ENCODE measurements at places on chromosomes 13 and 19. TPM values are rescaled to one million over a fixed set of nuclear protein-coding genes. Genes with fewer than 3 reads are reported as not detected.

LYPD5 gene
- total RNA-seq = not detected

SIGLEC10 gene
- not detected for total RNA-seq

- DNase-seq = no peak
- no peak overlapping the region for H3K4me3 ChIP-seq
- no peaks in the 10 kb centered on the region for H3K36me3 ChIP-seq
- H3K27me3 ChIP-seq = peaks cover 17% of the 10 kb centered on the region
- no peak overlapping the region for H3K27ac ChIP-seq
These were observed 52.9 kb upstream of the GPR12 start for GRCh38 chr13:26813321-26813979.

DNA sequence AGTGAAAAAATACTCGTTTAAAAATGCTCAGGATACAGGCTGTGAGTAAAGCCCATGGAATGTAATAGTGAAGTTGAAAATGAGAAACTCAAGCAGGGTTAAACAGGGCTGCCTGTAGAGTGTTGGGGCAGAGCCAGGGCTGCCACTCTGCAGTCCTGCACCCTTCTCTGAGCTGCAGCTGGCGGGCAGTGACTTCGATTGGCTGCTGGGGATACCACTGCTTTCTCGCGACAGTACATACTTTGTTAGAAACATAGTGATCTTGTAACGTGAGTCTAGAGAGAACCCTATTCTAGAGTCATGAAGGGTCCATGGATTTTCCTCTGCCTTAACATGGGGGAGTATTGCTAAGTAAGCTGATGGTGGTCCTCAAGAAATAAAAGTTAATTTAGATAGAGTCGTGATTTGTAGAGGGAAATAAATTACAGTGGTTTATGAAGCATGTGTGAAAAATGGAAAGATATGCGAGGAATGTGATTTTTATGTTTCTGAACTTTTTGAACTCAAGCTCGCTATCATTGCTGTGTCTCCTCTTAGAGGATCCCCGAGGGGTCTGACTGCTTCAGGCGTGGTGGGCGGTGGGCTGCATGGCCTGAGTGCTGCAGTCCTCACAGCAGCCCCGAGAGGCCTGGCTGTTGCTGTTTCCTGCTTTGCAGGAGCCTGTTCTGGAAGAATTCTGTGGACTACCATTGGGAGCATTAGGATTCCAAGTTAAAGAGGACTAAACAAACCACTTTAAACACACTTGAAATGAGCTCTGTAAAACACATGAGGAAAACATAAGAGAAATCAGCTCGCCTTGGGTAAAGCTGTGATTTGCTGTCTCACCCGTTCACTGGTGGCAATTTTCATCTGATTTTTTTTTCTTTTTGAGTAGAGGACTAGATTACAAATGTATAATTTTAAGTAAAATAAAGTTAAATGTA is 95.7 kb downstream of the ARHGEF7 start:
- DNase-seq = peak; percentile 91
- peak overlapping the region; percentile 68 for H3K4me3 ChIP-seq
- H3K27me3 ChIP-seq = no peaks in the 10 kb centered on the region
- peaks cover 84% of the 10 kb centered on the region for H3K4me1 ChIP-seq

- H3K4me1 ChIP-seq = peaks cover 11% of the 10 kb centered on the region
- H3K27me3 ChIP-seq = peaks cover 41% of the 10 kb centered on the region
- H3K36me3 ChIP-seq = no peaks in the 10 kb centered on the region
- DNase-seq = no peak
These were observed 793 bp downstream of the LRFN1 start for GRCh38 chr19:39319892-39320248.

- H3K4me3 ChIP-seq = no peak overlapping the region
- no peak overlapping the region for H3K27ac ChIP-seq
- H3K4me1 ChIP-seq = peaks cover 30% of the 10 kb centered on the region
These were observed 18.3 kb downstream of the ZNF611 start for GRCh38 chr19:52716522-52716921.

DNA sequence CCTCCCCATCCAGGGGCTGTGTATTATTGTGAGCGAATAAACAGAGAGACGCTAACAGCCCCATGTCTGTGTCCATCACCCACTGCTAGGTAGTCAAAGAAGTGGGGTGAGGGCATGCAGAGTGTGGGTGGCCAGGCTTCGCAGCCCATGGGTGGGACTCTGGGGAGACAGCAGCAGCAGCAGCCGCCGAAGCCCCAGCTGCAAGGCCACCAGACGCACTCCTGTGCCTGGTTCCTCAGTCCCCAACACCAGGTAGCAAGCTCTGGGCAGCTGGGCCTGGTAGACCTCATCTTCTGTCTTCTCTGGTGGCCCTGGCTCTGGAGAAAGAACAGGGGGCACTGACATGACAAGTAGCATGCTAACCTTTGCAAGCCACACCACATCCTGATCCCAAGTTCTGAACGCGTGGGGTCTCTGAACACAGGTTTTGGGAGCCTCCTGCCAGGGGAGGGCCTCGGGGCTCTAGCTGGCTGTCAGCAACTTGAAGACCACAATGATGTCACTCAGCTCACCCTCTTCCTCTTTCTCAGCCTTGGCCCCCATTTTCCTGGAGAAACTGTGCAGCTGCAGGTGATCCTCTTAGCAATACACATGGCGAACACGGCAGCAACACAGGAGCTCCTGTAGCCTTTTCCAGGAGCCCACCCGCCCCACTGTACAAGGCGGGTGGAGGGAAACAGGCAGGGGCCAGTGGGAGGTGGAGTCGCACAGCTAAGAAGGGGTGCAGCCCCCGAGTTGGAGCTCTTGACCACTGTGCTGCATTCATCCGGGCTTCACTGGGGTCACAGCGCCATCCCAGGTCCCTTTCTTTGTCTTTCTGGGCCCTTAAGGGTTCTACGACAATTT is 5.8 kb downstream of the FUZ start:
- peaks cover 15% of the 10 kb centered on the region for H3K36me3 ChIP-seq
- H3K27me3 ChIP-seq = no peaks in the 10 kb centered on the region
- H3K4me1 ChIP-seq = peaks cover 11% of the 10 kb centered on the region
- peak overlapping the region; percentile 18 for H3K27ac ChIP-seq

DNA sequence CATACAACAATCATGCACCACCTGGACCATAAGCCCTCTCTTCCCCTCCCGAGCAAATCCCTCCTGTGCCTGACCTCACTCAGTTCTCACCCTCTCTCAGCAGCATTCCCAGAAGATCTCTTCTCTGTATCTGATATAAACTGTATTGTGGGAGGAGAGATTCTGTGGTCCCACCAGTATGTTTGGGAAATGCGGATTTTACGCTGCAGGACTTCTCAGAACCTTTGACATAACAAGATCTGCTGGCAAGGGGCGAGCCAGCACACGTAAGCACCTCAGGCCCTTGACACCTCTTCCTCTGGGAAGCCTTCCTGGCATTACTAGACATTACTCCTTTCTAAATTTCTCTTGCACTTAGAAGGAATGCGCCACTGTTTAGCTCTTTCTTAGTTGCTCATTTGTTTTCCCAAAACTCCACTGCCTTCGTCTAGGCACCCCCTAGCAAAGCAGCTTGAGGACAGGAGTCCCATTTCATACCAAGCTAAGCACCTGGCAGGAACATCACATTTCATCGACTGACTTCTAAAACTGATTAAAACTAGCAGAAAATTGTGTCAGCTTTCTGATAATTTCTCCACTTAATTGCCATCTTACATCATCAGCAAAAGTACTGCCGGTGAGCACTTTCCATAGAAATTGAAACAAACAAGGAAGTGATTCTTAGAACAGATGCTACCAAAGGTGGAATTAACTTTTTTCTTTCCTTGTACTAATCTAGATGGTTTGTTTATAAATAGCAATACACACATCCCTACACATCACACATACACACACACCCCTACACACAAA is 63.2 kb downstream of the CCDC70 start:
- H3K27me3 ChIP-seq = no peaks in the 10 kb centered on the region
- no peak for DNase-seq

DNA sequence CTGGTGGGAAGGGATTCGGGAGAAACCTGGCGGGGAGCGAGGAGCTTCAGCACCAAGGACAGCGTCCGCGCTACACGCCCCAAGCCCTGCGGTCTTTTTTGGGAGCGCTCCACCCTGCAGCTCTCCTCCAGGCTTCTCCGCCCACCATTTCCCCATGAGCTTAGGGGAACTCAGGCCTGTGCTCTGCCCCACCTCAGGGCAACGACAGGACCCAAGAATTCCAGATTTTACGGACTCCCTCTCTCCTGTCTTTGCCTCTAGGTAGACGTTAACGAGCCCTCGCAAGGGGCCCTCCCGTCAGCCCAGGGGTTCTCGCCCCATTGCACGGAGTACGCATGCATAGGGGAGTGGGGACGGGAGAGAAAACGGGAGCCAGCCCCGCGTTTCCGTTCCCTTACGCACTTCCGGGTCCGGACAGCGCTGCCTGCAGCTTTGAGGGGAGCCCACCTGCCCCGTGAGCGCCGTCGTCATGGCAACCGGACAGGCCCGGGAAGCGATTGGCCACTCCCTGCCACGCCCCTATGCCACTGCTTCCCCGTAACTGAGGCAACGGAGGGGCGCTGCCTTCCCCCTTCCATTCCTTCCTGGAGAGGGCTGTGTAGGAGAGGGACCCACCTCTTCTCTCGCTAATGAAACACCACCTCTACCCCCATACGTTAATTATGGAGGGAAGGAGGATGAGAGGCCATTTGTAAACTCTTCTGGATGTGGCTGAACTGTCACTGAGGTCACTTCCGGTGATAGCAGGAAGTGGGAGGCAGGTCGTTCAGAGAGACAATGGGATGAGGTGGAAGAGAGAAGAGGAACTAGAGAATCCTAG is 20.8 kb downstream of the NOVA2 start:
- peaks cover 16% of the 10 kb centered on the region for H3K27me3 ChIP-seq
- DNase-seq = no peak
- no peak overlapping the region for H3K27ac ChIP-seq

DNA sequence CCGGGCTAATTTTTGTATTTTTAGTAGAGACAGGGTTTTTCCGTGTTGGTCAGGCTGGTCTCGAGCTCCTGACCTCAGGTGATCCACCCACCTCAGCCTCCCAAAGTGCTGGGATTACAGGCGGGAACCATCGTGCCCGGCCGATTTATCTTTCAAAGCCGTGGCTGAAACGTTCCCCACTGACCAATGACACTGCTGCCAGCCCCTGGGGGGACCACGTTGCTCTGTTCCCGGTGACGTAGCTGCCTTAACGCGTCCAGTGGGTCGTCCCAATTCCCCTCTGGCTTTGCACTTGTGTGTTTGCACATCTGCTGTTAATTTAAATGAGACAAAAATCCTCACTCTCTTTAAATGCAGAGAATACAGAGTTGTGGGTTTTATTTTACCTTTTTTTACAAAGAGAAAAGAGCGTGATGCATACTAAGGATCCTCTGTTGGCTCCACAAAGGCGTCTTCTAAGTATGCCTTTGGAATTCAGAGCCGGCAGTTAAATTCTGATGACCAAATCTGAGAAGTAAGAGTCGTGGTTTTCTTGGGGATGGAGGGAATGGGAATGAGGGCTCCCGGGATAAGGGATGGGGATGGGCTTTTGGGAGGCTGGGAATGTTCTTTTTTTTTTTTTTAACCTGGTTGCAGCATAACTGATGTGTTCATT is 18.6 kb upstream of the LMTK3 start:
- peaks cover 10% of the 10 kb centered on the region for H3K27me3 ChIP-seq
- H3K27ac ChIP-seq = no peak overlapping the region
- no peak for DNase-seq
- no peaks in the 10 kb centered on the region for H3K36me3 ChIP-seq

GRCh38 chr19:40244579-40245317 is 18.3 kb upstream of the CCNP start:
- H3K36me3 ChIP-seq = peaks cover 20% of the 10 kb centered on the region
- DNase-seq = no peak

Data from osteocyte (in vitro differentiated cells).